CD4-positive, alpha-beta T cell treated with Interleukin-21 for 1 hour (primary cell): ENCODE measurements at places on chromosomes 2 and 18.

DNA sequence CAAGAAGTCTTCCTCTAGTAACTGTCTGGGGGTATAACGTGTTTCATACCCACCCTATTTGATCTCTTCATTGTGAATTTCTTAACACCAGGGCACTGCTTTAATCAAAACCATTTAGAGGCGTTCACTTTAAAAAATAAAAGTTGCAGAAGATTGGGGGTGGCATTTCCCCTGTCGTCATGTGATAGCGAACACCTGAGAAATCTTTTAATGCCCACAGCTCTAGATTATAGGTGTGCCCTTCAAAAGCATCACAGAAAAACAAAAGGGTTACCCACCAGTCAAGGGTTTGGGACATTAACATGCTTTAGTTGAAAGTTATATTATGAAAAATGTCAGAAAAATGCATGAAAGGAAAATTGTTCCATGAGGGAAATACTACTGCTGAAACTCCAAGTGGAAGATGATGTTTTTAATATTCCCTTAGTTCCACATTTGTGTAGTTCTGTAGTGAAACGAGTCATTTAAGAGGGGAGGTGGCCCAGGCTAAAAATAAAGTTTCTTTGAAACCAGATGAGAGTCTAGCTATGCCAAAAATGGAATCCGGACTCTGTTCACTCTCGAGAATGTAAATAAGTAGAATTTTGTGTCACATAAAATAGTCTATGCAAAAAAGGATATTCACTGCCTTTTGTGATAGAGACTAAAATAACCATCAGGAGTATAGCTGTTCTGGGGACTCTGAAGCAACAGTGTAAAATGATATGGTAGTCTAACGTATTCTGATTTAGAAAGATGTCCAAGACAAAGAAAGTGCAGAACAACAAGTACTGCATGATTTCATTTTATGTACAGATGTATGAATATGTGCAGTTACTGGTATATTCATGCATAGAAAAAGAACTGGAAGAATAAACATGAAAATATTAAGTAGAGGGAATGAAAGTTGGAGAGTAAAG, 95.3 kb downstream of the TMEM247 start:
- DNase-seq = no peak

DNA sequence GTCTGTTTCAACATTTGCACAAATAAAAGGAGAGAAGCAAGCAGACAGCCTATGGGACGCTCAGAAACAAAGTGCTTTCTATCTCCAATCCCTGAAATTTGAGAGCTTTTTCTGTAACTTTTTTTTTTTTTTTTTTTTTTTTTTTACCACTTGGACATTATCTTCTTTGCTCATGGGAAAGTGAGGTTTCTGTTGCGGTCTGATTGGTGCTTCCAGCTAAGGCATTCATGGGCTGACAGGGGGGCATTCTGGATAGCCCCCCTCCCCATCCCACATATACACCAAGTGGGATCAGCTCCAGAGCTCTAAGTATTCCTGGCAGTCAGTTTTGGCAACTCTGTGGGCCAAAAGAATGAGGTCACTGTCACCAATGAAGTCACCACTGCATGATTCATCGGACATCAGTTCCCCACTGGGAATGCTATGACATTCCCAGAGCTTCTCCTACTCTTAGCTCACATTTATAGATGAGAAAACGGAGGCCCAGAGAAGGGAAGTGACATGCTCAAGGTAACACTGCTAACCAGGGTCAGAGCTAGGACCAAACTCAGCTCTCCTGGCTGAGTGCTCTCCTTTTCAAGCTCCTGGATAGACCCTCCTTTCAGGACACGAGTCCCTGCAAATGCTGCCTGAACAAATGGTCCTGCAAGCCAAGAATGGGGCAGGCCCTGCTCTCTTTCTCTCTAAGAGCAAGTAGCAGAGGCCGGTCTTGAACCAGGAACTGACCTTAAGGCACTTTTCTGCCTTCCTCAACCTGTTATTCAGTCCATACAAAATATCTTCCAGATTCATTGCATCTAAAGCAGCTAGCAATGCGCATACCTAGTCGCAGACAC, 61.3 kb downstream of the TMEM247 start:
- DNase-seq = no peak

DNA sequence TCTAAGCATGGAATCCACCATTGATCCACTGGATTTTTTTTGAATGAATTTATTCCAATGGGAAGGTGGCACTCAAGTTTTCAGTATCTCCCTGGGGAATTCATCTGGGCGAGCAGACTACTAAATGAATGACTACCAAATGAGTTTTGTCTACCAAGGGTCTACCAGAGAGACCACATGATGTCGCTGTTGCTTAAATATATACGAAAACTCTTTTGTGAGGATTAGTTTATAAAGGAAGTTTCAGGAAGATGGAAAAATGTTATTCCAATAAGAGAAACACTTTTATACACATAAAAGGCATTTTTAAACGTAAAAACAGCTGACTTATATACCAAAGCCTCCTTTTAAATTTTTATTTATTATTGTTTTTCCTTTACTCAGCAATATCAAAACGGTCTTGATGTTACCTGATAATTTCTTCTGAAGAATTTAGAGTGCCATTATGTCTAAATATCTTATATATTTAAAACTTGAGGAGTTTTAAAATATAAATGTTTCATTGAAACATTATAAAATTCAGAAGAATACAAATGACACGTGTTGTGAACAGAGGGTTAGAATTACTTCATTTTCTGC, 139.7 kb downstream of the HRH4 start:
- peak; percentile 11 for DNase-seq

DNA sequence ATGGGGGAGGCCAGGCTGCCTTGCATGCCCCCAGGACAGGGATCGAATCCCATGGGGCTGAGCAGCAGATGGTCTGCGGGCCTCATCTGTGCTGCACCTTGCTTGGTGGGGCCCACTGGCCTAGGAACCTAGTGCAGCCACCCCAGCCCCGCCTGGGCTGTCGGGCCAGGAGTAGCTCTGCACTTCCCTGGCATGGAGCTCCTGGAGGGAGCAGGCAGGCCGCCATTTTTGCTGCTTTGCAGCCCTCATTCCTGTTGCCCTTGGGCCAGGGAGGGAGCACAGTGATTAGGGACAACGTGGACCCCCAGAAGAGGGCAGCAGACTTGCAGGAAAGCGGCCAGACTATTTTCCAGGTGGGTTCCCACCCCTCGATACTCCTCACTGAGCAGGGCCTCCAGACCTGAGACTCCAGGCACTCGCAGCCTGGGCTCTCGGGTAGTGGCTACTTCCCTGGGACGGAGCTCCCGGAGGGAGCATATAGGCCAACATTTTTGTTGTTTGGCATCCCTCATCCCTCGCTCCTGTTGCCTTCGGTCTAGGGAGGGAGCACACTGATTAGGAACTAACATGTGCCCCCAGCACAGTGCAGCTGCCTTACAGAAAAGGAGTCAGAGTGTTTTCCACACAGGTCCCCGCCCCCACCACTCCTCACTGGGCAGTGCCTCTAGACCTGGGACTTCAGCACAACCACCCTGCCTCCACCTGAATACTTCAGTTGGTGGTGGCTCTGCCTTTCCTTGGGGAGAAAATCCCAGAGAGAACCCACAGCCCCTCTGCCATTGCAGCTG, 99.5 kb downstream of the MAIP1 start:
- DNase-seq = no peak

DNA sequence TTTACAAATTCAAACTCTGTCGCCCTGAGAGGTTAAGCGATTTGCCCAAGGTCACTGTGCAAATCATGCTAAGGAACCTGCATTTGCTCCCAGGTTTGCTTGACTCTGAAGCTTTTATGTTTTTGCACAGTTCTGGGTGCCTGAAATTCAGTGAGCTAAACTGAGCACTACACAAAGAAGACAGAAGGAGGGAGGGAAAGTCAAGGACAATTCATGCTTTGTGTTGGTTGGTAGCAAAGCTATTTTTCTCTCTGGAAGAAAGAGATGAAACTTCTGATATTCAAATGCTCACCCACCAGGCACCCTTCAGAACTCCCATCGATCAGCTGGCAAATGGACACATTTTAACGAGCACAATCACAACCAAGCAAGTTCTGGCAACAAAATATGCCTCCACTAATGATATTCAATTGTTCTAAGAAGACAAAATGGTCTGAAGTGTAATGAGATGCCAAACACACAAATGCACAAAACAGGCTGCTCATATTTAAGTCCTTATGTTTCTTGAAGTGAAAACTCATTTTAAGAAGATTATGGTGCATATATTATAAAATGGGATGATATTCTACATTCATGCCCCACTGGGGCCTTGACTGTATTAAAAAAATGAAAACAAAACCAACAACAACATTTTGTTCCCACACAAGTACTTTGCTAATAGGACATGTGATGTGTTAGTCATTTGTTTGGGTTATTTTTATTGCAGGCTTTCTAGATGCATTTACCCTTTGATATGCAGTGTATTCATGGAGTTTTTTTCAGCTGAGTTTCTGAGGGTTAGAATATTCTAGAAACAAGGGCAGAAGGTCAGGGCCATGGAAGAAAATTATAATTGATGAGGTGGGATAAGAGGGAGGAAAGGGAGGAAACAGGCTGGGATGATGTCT, 445.6 kb upstream of the CELF4 start:
- DNase-seq = no peak

GRCh38 chr18:79381811-79382311, 13.9 kb upstream of the NFATC1 start:
- DNase-seq = no peak

DNA sequence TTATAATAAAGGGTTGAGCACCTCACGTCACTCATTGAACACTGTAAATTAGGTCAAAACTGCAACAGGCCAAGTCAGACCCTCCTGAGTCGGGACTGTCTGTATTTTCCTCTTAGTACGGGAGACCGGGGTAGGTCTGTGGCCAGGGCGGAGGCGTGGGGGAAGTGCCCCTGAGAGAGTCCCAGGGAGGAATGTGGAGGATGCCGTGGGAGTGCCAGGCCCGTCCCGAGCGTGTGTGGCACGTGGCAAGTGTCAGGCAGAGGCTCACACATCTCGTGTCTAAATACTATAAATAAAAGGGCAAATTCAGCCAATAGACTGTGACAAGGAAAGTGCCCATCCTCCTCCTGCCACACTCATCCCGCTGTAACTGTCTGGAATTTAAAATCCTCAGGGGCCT, 6.3 kb upstream of the HDAC4 start:
- DNase-seq = no peak
